NCI-H1092 treated with DMSO at 0.1 percent for 48 hours (cell line): ENCODE measurements at places on chromosomes 2 and 18.
A peak's percentile ranks its signal among the peaks of the same experiment; 100 is the strongest.

- no peak for DNase-seq
Measured at GRCh38 chr2:229852565-229852964, 69.2 kb downstream of the TRIP12 start.

GRCh38 chr2:108535357-108535631, 1.0 kb downstream of the LIMS1 start:
- DNase-seq: no peak

GRCh38 chr2:198957181-198957580, 500.6 kb downstream of the SATB2 start:
- no peak for DNase-seq

DNA sequence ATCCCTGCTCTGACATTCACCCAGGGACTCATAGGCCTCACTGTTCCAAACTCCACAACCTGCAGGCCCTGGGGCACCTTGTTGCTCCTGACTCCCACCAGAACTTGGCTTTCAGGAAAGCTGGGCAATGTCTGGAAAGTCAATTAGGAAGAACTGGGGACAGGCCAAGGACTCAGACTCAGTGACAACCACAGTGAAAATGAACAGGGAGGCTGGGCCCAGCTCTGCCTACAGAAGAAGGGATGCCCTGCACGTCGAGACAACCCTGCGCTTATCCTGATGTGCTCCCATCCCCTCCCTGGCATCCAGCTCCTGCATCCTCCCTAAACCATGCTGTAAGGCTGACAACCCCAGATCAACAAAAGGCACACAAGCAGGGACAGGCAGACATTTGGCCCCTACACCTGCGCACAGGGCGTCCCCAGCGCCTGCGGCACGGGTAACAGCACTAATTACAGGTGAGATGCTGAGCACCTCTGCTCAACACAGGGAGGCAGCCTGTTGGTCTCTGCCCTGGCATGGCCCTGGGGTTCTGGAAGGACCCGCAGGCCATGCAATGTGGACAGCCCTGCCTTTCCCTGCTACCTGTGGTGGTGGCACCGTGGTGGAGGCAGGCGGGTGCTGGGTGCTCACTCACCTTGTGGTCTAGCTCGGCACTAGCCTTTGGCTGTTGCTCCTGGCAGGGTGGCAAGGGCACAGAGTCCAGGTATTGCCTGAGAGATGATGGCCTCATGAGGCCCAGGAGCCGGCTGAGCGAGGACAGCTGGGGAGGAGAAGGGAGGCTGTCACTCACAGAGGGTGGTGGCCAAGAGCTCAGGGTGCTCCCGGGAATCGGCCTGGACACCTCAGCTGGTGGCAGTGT, 23.6 kb upstream of the SEMA4C start:
- no peak for DNase-seq

DNA sequence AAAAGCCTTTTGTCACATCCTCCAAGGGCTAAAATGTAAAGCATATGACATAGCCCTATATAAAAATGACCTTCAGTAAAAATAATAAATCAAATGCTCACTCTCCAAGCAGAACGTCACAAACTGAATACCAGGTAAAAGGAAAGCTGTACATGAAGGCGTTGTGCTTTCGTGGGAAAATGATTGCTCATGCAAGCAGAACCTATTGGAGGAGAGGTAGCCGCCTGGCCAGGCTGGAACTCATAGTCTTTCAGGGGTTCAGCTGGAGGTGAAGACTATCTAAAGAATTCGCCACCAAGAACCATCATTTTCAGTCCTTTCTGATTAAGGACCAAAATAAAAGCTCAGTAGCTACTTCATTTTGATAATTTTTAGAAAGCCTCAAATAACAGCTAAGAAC, 44.7 kb downstream of the ANKRD44 start:
- DNase-seq: no peak

DNA sequence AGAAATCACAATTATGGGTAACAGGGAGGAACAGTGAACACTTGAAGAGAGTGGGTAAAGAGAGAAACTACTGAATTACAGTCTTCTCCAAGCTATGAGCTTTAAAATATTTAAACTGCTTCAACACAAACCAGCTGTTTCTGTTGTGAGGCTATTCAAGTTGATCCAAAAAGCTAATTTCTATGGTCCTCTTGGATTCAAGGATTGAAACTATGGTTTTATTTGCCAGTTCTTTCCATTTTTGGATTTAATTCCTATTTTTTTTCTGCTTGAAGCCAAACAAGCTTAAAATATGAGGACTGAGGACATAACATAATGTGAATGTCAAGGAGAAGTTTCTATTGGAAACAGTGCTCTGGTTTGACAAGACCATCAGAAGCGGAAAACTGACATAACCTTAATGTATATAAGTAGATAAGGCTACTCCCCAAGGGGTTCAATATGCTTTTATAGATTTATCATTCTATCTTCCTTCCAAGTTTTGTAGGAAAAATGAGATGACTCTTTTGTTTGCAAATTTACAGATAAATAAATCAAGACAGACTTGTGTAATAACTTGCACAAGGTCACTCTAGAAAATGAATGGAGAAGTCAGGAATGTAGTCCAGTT, 60.7 kb upstream of the AQP4 start:
- DNase-seq: no peak

DNA sequence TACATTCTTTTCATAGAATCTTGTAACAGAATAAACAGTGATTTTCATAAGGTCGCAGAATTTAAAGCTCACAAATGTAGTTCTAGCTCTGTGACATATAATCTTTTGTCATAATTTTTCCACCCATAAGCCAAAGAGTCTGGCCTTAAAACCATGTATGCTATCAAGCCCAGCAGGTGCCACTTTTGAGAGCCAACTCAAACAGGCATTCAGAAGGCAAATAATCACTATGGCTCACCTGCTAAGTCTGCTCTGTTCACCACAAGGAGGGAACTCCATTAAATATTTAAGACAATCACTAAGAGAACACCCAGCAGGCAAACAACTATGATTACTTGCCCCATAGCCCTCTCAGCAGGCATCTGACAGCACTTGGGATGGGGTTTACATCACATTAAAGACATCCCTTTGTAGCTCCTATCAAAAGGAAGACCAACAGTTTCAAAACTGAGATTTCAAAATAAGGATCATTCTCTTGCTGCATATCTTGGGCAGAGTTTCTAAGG, 241.6 kb downstream of the PDE11A start:
- DNase-seq: peak; percentile 90

- DNase-seq: no peak
Measured at GRCh38 chr2:63096491-63096890, 45.9 kb downstream of the OTX1 start.

DNA sequence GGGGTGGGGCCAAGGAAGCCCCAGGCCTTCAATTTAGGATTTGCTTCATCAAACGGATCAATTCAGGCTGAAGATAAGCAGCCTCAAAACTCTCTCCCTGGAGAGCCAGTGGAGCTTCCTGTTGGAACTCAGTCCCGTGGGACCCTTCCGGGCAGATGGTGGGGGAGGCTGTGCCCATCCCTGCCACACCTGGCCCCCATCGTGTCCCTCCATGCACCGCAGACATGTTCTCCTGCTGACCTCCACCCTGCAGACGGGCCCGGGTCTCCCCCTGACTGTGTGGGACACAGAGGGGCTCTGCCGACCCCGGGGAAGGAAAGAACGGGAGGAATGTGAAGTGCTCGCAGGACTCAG, 144.2 kb downstream of the TPO start:
- no peak for DNase-seq

- DNase-seq: peak; percentile 7
Measured at GRCh38 chr2:206230060-206230762, 44.3 kb upstream of the ZDBF2 start.

DNA sequence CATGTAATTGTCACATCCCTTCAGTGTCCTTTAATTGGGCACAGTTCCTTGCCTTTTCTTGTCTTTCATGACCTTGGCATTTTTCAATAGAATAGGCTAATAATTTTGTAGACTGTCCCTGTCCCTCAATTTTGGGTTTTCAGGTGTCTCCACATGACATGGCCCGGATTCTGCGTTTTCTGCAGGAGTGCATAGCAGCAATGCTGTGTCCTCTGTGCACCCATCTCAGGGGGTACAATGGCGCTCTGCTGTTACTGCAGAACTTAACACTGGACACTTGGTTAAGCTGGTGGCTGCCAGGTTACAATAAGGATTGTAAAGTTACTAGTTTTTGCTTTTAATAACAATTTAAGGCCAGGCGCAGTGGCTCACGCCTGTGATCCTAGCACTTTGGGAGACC, 51.3 kb downstream of the INPP5D start:
- DNase-seq: no peak

- DNase-seq: no peak
Measured at GRCh38 chr2:221571025-221571550, 1.0 kb downstream of the EPHA4 start.

DNA sequence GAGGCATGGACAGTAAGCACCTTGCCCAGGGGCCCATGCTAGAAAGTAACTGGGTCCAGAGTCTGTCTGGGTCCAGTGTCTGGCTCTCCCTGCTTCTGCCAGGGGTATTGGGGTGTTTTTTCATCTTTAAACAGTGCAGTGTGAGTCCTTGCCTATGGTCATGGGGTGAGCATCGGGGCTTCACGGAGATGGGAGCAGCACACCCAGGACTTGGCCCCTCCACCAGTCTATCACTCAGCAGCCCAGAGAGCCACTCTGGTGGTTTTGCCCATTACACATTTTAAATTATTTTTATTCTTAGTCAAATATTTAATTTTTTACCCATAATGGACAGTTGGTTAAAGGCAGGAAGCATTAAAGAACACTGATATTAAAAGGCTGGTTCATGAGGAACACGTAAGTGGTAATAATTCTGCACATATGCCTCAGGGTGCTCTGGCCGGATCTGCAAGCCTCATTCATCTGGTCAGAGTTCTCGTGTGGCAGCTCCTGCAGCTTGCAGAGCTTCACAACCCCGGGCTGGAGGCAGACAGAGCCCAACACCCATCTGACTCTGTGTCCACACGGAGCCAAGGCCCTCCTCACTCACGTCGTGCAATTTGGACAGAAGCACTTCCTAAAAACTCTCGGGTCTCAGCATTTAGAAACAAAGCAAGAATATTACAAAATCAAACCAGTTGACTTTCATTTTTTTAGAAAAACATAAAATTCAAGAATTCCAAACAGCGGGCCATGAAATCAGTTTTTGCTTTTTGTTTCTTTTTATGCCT, 204.1 kb downstream of the CTIF start:
- DNase-seq: no peak

DNA sequence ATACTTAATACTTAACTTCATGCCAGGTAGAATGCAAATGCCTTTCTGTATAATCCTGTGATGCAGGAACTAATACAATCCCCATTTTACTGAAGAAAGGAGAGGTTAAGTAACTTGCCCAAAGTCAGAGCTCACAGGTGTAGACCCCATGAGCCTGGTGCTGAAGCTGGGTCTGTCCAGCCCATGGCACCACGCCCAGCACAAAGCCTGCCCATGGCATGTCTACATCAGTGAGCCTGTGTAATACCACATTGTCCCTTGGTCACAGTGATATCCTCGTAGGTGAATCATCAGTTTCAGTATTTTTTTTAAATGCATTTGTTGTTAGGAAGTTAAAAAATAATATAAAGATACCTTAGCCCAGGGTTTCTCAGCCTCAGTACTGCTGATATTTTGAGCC, 69.9 kb upstream of the MCFD2 start:
- DNase-seq: no peak

GRCh38 chr2:104758199-104758620, 95.7 kb upstream of the POU3F3 start:
- peak; percentile 22 for DNase-seq

- no peak for DNase-seq
Measured at GRCh38 chr2:236823041-236823629, 253.5 kb downstream of the ACKR3 start.

DNA sequence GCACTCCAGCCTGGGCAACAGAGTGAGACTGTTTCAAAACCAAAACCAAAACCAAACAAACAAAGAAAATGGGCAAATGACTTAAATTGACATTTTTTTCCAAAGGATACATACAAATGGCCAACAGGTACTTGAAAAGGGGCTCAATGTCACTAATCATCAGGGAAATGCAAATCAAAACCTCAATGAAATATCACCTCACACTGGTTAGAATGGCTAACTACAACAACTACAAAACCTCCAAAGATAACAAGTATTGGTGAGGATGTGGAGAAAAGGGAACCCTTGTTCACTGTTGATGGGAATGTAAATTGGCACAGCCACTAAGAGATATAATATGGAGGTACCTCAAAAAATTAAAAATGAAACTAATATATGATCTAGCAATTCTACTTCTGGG, 213.2 kb upstream of the HS6ST1 start:
- DNase-seq: peak; percentile 1

DNA sequence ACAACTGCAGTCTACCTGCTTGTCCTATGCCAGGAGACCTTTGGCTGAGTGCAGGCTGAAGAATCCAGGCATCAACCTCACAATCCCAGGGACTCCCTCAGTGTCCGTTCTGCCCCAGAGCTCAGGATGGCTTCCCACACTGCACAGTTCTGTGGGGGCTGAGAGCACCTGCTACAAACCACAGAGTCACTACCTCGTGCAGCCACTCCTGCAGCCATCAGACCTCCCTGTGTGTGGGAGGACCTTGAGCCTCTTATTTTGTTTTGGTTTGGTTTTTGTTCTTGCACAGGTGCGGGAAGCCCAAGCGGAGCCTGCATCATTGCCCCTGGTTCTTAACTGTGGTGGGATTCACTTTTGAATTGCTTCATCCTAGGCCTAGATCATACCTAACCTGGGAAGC, 31.0 kb downstream of the NAT8 start:
- no peak for DNase-seq

DNA sequence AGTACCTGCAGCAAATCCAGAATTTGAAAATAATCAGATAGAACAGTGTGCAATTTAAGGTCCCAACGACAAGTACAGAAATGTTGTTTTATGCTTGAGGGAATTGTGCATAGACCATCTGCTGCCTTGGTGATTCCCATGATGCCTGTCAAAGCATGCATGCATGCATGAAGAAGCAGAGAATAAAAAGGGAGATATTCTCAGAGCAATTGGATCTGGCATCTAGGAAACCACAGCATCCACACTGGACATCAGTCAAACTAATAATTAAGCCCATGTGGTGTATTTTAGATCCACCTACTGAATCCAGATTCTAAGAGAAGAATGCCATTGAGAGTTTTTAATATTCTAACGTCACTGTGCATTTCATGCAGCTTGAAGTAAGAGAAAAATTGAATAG, 361.2 kb downstream of the FSIP2 start:
- no peak for DNase-seq

- peak; percentile 16 for DNase-seq
Measured at GRCh38 chr2:181904022-181904632, 12.6 kb downstream of the ITPRID2 start.

GRCh38 chr2:71721362-71721665, 268.0 kb downstream of the DYSF start:
- DNase-seq: no peak

DNA sequence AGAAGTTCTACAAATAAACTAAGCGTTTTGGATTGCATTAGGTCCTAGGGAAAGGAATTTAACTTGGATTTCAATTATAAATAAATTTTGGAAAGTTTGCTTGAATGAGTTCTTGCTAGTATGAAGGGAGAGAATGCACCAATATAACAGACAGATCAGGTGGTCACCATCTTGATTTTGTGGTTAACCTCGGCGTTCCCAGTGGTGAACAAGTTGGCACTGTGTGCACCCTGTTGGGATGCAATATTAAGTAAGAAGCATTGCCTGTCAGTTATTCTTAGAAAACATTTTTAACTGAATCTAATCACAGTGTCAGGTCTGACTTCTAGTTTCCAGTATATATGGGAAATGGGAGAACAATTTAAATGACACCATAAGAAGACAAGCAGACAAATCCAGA, 673.4 kb downstream of the SLC4A3 start:
- DNase-seq: no peak

- no peak for DNase-seq
Measured at GRCh38 chr2:10919410-10919770, 7.7 kb downstream of the KCNF1 start.
